NCI-H345 (cell line): ENCODE measurements at places on chromosomes 2 and 18.

- no peak for DNase-seq
Observed at GRCh38 chr2:225486236-225486635, 86.7 kb downstream of the NYAP2 start.

- no peak for DNase-seq
Observed at GRCh38 chr2:228064796-228065315, 116.6 kb downstream of the SPHKAP start.

GRCh38 chr2:27212626-27213471 is 781 bp upstream of the SLC5A6 start:
- DNase-seq = peak; percentile 69

GRCh38 chr2:224146356-224147160 is 107.5 kb upstream of the SERPINE2 start:
- no peak for DNase-seq

DNA sequence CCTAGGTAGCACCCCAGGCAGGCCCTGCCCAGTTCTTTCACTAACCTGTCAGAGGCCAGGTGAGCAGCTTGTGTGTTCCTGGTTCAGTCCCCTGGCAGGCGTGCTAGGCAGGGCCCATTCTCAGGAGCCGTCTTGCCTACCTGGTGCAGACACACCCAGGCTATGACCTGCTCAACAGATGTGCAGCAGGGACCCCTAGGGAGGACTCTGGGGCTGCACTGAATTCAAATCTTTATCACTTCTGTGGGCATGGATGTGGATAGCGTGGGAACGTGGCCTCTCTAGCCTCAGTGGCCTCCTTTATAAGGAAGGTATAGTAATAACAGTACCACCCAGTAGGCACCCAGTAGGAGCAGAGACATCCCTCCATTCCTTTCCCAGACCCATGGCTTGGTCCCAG is 48.4 kb downstream of the PLEKHB2 start:
- DNase-seq = no peak

- DNase-seq = no peak
Observed at GRCh38 chr2:69535817-69536241, 98.6 kb upstream of the NFU1 start.

GRCh38 chr2:55962915-55963314 is 39.3 kb upstream of the EFEMP1 start:
- DNase-seq = no peak

- no peak for DNase-seq
Observed at GRCh38 chr2:74424995-74425406, 3.5 kb downstream of the WDR54 start.

- peak; percentile 87 for DNase-seq
Observed at GRCh38 chr2:172465417-172466334, 38.3 kb downstream of the ITGA6 start.

- DNase-seq = no peak
Observed at GRCh38 chr2:202762556-202762955, 109.0 kb downstream of the ICA1L start.

- DNase-seq = peak; percentile 11
Observed at GRCh38 chr2:216283038-216283900, 89.0 kb downstream of the MARCHF4 start.

- no peak for DNase-seq
Observed at GRCh38 chr2:149528983-149529382, 58.6 kb downstream of the MMADHC start.

GRCh38 chr2:128783896-128784295 is 465.2 kb upstream of the HS6ST1 start:
- DNase-seq = no peak

GRCh38 chr2:70772486-70773155 is 4.6 kb upstream of the ADD2 start:
- no peak for DNase-seq

DNA sequence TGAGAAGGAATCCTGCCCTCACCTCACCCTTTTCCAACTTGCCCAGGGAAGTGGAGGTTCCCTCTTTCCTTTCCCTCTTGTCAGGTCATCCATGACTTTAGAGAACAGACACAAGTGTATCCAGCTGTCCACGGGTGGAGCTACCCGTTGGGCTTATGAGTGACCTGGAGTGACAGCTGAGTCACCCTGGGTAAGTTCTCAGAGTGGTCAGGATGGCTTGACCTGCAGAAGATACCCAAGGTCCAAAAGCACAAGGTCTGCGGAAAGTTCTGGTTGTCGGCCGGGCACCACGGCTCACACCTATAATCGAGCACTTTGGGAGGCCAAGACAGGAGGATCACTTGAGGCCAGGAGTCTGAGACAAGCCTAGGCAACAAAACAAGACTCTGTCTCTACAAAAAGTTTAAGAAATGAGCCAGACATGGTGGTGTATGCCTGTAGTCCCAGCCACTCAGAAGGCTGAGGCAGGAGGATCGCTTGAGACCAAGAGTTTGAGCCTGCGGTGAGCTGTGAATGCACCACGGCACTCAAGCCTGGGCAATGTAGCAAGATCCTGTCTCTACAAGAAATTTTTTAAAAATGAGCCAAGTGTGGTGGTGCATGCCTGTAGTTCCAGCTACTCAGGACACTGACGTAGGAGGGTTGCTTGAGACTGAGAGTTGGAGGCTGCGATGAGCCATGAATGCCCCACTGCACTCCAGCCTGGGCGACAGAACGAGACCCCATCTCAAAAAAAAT is 14.0 kb upstream of the CNDP1 start:
- no peak for DNase-seq

DNA sequence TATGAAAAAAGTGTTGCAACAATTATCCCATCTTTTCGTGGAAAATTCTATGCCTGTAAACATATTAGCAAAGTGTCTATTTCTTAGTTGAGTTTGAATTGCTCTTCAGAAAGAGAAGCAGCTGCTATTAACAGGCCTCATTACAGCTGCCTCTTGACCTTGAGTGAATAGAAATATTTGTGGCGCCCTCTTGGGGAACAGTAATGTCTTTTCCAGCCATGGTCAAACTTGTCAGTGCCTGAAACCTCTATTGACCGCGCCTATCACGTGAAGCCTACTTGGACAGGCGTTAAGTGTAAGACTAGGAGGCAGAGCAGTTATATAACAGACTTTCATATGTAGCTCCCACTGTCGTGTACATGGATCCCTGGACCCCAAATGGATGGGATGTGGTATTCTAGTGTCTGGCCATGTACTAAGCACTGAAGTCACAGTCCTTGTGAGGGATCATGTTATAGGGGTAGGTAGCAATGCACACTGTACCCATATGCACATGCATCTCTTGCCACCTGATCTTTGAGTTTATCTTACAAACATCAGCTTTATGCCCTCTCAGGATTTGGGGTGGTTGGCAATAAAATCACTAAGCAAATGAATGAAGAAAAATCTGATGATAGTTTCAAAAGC is 245.0 kb downstream of the PTGR3 start:
- peak; percentile 60 for DNase-seq

- no peak for DNase-seq
Observed at GRCh38 chr2:70730730-70731129, 37.3 kb downstream of the ADD2 start.

GRCh38 chr2:219831957-219832356 is 204.5 kb downstream of the SLC4A3 start:
- DNase-seq = no peak

GRCh38 chr2:236673126-236673822 is 103.6 kb downstream of the ACKR3 start:
- no peak for DNase-seq

DNA sequence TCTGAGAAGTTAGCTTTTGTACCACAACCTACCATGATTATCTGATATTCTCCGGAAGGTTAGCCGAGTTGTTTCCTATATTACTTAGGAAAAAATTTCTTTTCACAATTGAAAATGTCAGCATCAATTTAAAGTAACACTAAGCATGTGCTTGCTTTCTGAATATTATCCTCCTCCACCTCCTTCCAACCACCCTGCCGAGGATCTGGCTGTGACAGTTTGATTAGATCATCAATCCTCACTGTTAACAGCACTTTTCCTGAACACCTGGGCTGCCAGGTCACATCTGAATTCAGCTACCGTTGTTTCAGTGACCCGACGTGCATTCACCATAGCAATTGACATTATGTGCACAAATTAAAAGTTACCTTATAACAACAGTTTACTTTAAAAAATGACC is 207.0 kb downstream of the ZNF407 start:
- DNase-seq = peak; percentile 33
